ENCODE measurements at places on chromosomes 11 and 22.
A peak's percentile ranks its signal among the peaks of the same experiment; 100 is the strongest.

DNA sequence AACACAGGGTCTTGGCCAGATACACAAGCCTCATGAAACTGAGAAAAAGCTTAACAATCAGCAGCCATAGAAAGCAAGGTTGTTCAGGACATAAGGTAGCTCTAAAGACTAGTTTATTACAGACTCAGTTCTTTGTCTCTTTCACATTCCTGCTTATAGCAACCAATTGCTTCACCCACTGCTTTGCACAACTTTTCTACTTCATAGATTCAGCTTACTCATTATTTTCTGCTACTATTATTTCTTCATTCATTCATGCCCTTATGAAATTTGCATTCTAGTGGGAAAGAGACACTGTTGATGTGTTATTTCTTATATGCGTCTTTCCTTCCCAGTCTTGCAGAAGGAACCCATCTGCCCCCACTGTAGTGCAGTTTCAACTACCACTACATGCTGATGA is 4.7 kb downstream of the CCDC34 start:
- DNase-seq = no peak

DNA sequence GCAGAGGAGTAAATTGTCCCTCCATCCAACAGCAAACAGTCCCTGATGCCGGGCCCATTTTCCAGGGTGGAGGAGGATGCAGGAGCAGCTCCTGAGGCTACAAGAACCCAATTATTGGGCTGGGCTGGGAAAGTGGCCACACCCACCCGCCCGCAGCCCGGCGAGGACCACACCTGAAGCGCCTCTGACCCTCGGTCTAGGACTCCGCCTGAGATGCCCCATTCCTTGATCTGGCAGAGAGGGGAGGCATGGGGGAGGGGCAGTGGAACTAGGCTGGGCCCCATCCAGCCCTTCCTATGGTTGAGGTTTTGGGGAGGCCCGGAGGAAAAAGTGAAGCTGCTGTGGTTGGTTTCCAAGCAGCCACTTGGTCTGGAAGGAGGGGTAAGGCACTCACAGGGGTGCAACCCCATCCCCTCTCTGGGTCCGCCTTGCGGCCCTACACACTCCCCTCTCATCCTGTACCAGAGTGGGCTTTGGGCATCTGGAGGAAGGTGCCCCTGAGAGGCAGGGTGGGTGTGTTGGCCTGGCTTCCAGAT is 2.4 kb upstream of the LGALS1 start:
- no peak for DNase-seq

GRCh38 chr11:36376888-36377758 is 81.0 kb downstream of the PRR5L start:
- DNase-seq = peak; percentile 33

DNA sequence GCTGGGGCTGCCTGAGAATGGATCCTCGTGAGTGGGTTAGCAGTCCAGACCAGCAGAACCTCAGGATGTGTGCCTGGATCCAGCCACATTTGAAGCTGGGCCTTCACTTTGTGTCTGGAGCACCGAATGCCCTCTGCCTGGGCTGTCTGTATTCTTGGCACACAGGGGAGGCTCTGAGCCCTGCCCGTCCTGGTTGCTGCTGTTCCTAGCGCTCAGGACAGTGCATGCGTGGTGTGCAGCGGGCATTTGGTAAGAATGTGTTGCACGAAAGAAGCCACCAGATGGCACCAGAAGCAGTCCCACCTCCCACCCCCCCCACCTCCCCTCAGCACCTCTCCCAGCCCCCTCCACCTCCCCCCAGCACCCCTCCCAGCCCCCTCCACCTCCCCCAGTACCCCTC is 4.1 kb upstream of the MAPK11 start:
- DNase-seq = peak; percentile 75

DNA sequence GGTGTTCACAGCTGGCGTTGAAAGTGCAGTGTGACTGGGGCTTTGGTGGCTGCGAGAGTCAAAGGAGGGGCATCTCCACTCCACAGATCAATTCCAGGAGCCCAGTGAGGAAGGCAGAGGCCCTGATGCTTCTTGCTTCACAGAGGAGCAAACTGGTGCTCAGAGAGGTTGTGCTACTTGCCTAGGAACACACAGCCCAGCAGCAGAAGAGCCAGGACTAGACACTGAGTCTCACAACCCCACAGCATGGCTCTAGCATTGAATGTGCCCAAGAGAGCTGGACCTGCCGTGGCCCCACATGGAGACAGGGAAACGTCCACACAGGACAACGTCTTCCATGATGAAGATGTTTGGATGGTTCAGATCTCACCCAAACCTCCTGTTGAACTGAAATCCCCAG is 33.3 kb downstream of the LINC01488 start:
- DNase-seq = no peak

DNA sequence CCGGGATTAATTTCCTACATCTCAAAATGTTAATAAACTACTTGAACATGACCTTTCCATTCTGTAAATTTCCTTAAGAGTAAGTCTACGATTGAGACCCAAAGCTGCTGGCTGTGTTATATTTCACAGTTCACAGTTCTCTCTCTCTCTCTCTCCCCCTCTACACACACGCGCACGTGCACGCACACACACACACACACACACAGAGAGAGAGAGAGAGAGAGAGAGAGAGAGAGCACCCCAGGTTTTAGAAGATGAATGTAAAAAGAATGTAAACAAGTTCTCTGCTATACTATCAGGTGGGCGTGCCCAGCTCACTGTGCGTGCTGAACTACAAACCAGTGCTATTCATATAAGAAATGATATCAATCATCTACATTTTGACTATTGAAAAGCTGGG is 3.3 kb downstream of the BDNF start:
- DNase-seq = no peak

DNA sequence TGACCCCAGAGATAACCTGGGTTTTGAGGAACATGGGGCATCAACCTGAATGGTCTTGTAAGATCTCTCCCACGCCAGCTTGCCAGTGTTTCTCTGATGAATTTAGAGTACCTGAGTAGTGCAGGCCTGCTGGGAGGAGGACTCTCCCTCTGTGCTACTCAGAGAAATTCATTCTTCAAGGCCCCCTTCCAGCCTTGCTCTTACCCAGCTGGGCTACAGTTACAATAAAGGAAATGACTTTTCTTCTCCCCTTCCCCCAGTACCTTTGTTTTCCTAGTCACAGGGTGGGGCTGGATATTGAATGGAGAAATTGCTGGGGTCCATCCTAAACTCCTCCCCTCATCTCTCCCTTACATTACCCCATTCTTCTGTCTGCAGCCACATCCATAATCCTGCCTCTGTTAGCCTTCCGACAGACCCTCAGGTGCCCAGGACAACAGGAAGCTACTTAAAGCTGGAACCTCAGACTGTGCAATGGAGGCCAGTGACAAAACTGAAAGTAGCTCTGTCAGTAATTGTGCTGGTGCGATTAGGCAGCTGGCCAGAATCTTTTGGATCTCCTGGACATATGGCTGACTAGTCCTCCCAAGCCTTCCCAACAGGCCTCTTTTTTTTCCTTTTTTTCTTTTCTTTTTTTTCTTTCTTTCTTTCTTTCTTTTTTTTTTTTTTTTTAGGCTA is 17.4 kb downstream of the LIMK2 start:
- peak; percentile 40 for DNase-seq

DNA sequence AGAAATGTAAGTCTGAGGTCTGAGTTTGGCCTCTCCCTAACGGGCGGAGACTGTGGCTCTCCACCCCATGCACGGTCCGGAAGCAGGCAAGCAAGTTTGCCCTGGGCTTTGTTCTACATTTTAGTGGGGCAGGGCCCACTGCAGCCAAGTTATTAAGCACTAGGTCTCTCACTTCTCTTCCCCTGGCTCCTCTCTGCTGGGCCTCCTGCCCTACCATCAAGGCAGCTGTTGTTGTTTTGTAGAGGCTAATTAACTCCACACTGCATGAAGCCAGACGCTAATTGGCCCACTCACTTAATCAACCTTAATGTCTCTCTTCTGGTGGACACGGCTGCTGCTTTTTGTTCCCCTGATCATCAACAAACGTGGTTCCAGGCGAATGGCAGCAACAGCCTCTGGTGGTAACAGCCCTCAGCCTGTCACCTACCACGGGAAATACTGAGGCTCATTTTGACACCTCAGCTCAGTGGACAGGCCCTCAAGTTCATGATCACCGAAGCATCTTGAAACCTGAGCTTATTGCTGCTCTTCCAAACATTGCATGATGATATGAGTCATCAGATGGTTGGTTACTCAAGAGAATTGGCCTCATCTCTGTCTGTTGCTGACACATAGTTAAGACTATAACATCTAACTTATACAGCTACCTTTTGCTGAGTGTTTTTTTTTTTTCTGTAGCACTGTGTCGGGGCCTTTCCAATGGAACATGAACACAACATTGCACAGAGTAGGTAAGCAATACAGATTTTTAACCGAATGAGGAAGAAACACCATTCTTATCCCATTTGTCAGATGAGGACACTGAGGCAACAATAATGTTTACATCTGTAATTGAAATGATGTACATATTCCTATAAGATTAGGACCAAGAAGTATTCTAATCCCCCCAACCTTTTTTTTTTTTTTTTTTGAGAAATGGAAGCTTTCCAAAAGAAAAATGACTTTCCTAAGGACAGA is 20.8 kb upstream of the LMO2 start:
- DNase-seq = no peak

GRCh38 chr11:119460582-119460981 is 37.6 kb upstream of the THY1 start:
- DNase-seq = no peak

DNA sequence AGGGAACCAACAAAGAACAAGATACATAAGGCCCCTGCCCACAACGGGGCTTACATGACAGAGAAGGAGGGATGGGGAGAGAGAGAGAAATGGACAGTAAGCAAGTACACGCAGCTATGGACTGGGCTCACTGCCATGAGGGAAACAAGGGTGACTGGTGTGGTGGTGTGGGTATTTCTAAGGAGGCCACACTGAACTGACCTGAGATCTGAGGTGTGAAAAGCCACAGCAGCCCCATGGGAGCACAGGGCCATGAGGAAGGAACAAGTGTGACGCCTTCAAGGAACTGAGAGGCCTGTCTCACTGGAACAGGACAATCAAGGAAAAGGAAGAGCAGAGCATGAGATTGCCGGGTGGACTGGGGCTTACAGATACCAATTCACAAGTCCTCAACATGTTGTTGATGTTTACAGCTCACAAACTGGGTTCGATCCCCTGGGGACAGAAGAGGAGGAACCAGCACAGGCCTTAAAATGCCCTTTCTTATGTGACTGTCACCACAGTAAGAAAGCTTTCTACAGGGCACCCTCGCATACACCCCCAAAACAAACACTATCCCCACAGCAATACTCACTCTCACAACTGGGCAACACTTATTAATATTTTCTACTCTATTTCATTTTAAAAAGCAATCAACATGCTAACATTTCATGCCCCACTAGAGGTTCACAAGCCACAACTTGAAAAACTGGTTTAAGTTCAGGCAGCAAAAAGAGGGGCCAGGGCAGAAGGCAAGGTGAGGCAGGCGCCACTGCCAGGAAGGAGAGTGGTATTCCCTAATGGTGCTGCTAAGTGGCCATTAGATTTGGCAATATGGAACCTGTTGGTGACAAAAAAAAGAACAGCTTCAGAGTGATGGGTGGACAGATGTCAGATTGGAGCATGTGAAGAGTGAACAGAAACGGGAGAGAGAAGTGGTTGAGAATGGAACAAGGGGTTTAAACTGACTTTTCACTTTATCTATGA is 39.1 kb downstream of the TCIRG1 start:
- no peak for DNase-seq

DNA sequence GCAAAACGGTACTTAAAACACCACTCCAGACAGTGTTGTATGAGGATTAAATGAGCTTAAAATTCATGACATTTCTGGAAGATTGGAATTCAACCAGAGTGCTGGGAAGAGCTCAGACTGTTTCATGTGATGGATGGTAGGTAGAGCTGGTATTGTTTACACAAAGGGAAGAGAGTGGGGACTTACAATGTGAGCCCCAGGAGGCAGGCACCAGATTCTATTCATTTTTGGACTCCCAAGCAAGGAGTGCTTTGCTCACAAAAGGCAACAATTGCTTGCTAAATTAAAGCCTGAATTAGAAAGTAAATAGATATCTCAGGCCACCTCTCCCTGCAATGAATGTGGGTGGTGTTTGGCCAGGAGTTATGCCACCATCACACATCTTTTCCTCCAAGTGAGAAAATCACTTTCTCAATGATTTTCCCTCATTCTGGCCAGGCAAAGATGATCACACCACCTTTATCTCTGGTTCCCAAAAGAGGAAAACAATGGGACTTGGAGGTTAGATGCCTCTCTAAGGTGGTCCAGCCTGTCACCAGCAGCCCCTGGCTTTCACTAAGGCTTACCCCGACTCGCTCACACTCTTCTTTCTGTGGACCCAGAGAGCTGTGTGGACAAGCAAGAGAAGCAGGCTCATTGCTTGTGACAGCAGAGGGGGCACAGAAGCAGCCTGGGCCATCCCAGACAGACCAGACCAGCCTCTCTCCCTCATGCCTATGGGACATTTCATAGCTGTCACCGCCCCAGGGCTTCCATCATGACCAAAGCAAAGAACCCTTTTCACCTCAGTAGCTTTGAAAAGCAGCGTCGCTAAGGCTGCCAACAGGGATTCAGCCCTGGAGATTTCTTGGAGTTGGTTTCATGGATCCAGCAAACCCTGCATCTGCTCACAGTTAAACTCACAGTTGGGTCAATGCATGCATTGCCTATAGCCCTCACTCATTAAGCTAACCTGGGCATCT is 63.5 kb upstream of the DRD2 start:
- no peak for DNase-seq

DNA sequence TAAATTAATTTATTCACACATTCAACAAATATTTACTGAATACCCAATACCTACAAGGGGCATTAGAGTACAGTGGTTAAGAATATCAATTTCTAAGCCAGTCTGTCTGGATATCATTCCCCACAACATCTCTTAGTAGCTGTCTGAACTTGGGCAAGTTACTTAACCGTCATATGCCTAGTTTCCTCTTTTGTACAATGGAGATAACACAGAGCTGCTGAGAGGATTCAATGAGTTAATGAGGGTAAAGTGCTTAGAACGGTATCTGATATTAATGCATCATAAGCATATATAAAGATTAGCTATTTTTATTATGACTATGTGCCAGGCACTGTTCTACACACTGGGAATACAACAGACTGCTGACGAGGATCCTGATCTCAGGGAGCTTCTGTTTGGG is 116.4 kb downstream of the APOL5 start:
- no peak for DNase-seq

- DNase-seq = no peak
These were observed 6.3 kb upstream of the SAMM50 start for GRCh38 chr22:43948836-43949406.

GRCh38 chr11:59730896-59731565 is 17.4 kb upstream of the OR10V1 start:
- no peak for DNase-seq

GRCh38 chr11:10304495-10305261 is at the start of gene ADM:
TSS of gene ADM (plus strand) at chr11:10305073. CDS start at chr11:10305701, 628 bp downstream.
- DNase-seq = peak; percentile 74

DNA sequence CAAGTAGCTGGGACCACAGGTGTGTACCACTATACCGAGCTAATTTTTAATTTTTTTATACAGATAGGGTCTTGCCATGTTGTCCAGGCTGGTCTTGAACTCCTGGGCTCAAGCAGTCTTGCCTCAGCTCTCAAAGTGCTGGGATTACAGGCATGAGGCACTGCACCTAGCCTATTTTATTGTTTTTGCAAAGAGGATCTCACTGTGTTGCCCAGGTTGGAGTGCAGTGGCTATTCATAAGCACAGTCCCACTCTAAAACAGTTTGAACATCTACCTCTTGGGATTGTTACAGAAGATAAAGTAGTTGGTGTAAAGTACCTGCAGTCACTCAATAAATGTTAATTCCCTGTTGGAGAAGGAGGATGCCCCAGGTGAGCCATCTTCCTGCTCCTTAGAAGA is 29.1 kb downstream of the XRCC6 start:
- DNase-seq = no peak

Data from BE2C (cell line).